ENCODE measurements at places on chromosomes 7 and 10. TPM values are rescaled to one million over a fixed set of nuclear protein-coding genes. Genes with fewer than 3 reads are reported as not detected.

GRCh38 chr7:53642361-53642760 is 606.9 kb downstream of the POM121L12 start:
- no peaks in the 10 kb centered on the region for H3K36me3 ChIP-seq
- DNase-seq, result no peak
- H3K4me3 ChIP-seq, result no peak overlapping the region
- H3K27me3 ChIP-seq, result no peaks in the 10 kb centered on the region

DNA sequence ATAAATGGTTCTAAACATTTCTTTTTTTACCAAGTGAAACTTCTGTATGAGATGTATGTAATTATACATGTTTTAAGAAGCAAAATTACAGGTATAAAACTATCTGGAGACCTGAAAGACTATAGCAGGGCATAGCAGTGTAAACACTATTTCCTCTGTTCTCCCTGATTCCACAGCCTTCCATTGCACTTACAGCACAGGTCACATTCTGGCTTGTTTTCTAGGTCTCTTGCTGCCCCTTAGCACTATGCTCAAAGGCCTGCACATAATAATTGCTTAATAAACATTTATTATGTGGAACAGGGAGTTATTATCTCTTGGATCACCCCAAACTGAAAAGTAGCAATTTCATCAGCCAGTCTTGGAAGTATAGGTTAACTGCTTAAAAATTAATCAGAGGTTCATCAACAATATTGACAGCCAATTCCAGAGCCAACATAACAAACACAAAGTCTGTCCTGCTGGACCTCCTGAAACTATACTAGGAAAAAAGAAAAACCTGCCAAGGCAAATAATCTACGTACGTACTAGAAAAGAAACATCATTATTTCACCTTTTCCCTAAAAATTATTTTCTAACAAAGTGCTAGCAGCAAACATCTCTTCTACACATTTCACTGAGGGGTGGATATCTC is 43.2 kb downstream of the PANK1 start:
- H3K27me3 ChIP-seq, result no peaks in the 10 kb centered on the region
- DNase-seq, result no peak
- no peak overlapping the region for H3K4me3 ChIP-seq
- H3K27ac ChIP-seq, result no peak overlapping the region

The NSMCE4A gene
- total RNA-seq, result 83.4 TPM

DNA sequence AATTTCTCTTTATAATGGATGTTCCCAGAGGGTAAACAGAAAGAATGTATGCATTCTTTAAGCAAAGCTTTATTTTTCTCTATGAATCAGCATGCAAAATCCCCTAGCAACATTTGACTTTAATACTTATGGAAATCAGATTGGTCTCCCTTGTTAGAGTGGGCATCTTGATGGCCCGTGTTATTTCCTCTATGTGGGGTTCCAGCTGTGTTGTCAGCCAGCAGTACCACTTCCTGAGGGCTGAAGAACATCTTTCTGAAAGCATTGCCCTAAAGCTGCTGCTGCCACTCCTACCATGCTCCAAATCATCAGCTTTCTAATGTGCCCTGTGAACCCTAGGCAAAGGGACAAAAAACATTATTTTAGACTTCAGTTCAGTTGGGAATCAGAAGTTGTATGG is 70.4 kb upstream of the HECTD2 start:
- H3K4me1 ChIP-seq, result peaks cover 4% of the 10 kb centered on the region
- no peak overlapping the region for H3K27ac ChIP-seq
- no peaks in the 10 kb centered on the region for H3K27me3 ChIP-seq
- H3K36me3 ChIP-seq, result no peaks in the 10 kb centered on the region
- H3K4me3 ChIP-seq, result no peak overlapping the region

The EPDR1 gene
- total RNA-seq, result 93.2 TPM

GRCh38 chr10:71713135-71714030 is 6.2 kb downstream of the C10orf105 start:
- peak; percentile 81 for DNase-seq
- H3K27me3 ChIP-seq, result no peaks in the 10 kb centered on the region
- peak overlapping the region; percentile 82 for H3K27ac ChIP-seq
- peaks cover 26% of the 10 kb centered on the region for H3K4me1 ChIP-seq
- no peaks in the 10 kb centered on the region for H3K36me3 ChIP-seq
- no peak overlapping the region for H3K4me3 ChIP-seq

The SLC16A9 gene
- 2.3 TPM for total RNA-seq

DNA sequence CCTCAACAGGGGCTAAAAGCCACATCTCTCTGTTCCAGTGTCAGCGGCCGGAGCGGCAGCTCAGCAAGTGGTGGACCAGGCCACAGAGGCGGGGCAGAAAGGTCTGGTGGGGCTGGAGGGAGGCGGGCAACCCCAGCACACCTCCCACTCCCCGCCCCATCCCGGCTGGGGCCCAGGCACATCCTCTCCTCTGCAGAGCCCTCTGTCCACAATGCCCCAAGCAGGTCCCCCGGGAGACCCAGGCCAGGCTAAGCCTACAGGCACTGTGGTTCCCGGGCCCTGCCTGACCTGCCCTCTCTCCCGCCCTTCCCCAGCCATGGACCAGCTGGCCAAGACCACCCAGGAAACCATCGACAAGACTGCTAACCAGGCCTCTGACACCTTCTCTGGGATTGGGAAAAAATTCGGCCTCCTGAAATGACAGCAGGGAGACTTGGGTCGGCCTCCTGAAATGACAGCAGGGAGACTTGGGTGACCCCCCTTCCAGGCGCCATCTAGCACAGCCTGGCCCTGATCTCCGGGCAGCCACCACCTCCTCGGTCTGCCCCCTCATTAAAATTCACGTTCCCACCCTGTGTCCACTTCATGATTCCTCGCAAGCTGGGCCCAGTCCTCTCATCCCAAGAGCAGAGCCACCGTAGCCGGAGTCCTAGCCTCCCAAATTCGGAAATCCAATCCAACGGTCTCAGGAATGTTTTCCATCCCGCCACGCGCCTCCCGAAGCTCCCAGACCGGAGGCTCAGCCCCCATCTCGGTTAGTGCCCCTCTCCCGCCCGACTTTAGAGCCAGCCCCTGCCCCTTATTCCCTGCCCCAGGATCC is 2.1 kb downstream of the ADIRF start:
- H3K36me3 ChIP-seq, result no peaks in the 10 kb centered on the region
- no peaks in the 10 kb centered on the region for H3K27me3 ChIP-seq
- H3K4me3 ChIP-seq, result peak overlapping the region; percentile 53
- DNase-seq, result peak; percentile 77
- peak overlapping the region; percentile 83 for H3K27ac ChIP-seq

DNA sequence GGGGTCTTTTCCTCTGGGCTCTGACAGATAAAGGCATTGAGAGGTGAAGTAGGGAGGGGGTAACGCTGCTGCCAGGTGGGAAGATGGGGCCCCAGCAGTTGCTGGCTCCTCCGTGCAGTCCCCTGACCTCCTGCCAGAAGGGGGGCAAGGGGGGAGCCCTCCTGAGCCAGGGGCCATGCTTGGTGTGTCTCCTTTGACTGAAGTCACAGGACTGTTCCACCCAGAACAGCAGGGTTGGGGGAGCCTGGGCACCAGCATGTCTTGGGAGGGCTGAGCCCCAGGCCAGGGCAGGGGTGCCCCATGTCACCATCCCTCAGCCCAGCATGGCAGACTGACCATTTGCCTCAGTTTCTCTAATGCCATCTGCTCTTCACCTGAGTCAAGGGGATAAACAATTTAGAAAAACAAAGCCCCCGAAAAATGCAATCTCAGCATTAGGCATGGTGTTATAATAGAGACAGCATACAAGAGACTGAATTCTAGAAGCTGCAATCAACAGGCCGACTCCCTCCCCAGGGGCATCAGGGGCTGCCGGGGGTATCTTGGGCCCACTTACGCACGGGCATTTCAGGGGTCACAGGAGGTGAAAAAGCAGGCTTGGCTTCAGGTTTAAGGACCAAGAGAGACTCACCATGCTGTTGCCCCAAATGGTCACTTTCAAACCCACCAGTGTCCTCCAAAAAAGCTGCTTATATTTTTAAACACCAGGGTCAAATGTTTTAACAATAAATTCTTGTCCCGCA is 108.6 kb upstream of the GPR26 start:
- no peak overlapping the region for H3K27ac ChIP-seq
- H3K4me1 ChIP-seq, result no peaks in the 10 kb centered on the region
- DNase-seq, result no peak
- H3K36me3 ChIP-seq, result no peaks in the 10 kb centered on the region
- H3K4me3 ChIP-seq, result no peak overlapping the region

GRCh38 chr7:128266883-128267594 is 26.0 kb downstream of the LEP start:
- peak; percentile 82 for DNase-seq
- H3K27me3 ChIP-seq, result no peaks in the 10 kb centered on the region
- H3K4me1 ChIP-seq, result peaks cover 24% of the 10 kb centered on the region
- no peak overlapping the region for H3K27ac ChIP-seq
- no peak overlapping the region for H3K4me3 ChIP-seq

- no peak overlapping the region for H3K4me3 ChIP-seq
- no peak overlapping the region for H3K27ac ChIP-seq
- no peaks in the 10 kb centered on the region for H3K27me3 ChIP-seq
- DNase-seq, result no peak
Observed at GRCh38 chr7:118250860-118251494, 26.5 kb downstream of the ANKRD7 start.

The ERVW-1 gene
- total RNA-seq, result 0.25 TPM

DNA sequence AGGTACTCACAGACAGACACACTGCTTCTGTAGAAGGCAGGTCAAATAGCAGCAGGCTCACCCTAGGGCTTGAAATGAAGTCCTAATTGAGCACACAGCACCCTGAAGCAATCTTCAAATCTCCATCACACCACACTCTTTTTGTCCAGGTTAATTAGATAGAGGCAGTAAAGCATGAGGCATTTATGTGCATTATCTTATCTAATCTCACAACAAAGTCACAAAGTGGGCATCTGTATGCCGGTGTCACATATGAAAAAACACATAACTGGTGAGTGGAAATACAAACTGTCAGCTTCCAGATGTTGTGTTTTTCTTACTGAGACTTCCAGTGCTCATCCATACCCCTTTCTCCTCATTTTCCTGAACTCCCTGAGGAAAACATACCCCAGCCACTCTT is 63.8 kb upstream of the NRBF2 start:
- DNase-seq, result no peak
- no peak overlapping the region for H3K27ac ChIP-seq
- H3K27me3 ChIP-seq, result no peaks in the 10 kb centered on the region
- no peaks in the 10 kb centered on the region for H3K36me3 ChIP-seq
- H3K4me1 ChIP-seq, result no peaks in the 10 kb centered on the region
- no peak overlapping the region for H3K4me3 ChIP-seq

DNA sequence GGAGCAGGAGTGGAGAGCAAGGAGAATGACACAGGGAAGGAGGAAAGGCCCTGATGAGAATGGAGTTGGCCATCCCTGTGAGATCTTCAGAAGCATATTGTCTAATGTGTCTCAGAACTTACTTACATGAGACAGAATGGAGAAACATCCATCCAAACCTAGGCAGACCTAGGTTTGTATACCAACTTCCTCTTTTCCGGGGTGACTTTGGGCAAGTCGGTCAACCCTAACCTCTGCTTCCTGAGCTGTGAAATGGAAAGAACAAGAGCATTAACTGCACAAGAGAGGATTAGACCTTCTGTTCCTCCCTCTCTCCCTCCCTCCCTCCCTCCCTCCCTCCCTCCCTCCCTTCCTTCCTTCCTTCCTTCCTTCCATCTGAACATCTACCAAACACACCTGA is 4.5 kb downstream of the GHRHR start:
- H3K4me1 ChIP-seq, result no peaks in the 10 kb centered on the region
- no peaks in the 10 kb centered on the region for H3K36me3 ChIP-seq
- DNase-seq, result no peak

The CNPY4 gene
- total RNA-seq, result 11.9 TPM

The CDNF gene
- 2.1 TPM for total RNA-seq

The TMEM225B gene
- total RNA-seq, result 0.31 TPM

The PPP2R2D gene
- total RNA-seq, result 51.4 TPM

The ARL4A gene
- total RNA-seq, result 34.8 TPM

The RARRES2 gene
- total RNA-seq, result 123 TPM

The CDHR3 gene
- total RNA-seq, result 54.5 TPM

The TMEM196 gene
- not detected for total RNA-seq

DNA sequence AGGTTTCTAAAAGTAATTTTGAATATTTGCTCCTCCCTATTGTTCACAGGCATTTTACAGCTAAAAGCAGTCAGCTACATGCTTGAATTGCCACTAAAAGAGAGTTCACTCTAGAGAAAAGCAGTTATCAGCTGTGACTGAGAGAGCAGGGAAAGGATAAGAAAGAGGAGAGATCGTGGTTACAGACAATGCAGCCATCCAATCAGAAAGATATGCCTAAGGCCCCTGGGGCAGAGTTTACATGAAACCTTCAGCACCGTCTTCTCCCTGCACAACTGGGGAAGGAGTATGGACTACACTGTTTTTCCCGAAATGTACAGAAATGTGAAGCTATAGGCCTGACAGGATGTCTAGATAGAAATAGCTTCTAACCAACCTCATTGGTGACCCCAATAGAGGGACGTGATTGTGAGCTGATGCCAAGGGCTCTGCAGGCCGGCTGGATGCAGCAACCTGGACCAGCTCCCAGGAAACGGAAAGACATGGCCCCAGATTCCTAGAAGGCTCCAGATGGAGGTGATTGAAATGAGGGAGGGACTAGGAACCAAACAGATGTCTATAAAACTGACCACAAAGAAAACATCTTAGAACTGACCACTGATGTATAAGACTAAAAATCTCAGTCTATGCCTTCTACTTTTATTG is 3.2 kb upstream of the VSTM4 start:
- H3K27me3 ChIP-seq, result no peaks in the 10 kb centered on the region
- no peak overlapping the region for H3K27ac ChIP-seq
- no peak for DNase-seq
- no peak overlapping the region for H3K4me3 ChIP-seq
- no peaks in the 10 kb centered on the region for H3K36me3 ChIP-seq

DNA sequence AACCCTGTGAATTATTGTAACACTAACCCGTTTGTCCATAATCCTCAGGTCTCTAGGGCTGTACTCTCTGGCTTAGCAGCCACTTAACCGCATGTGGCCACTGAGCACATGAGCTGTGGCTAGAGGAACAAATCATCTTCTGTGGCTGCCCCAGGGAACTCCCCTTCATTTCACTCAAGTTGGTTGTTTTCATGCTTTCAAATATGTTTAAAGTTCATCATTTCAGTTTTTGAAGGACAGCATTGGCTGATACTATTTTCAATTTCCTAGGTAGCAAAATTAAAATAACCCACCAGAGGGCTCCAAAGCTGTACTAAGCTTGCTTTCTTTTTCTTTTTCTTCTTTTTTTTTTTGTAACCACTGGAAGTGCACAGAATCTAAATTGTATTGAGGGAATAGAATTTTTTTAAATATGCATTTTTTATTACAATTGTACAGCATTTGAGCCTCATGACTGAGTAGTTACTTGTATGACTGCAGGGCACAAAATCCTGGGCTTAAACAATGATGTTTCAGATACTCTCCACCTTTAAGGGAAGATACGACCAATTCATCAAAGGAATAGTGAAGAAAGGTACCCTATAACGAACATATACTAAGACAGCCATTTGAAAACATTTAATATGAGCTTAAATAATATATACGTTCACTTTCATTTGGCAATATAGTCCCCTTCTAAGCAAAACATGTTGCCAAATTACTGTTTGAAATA is 38.6 kb downstream of the MRC1 start:
- H3K4me1 ChIP-seq, result no peaks in the 10 kb centered on the region
- DNase-seq, result peak; percentile 72
- no peaks in the 10 kb centered on the region for H3K36me3 ChIP-seq
- no peak overlapping the region for H3K4me3 ChIP-seq
- H3K27me3 ChIP-seq, result no peaks in the 10 kb centered on the region
- H3K27ac ChIP-seq, result no peak overlapping the region

Measured in lung (tissue), 17 donors.